ENCODE measurements at places on chromosomes 3 and 15. TPM values are rescaled to one million over a fixed set of nuclear protein-coding genes. Genes with fewer than 3 reads are reported as not detected.

DNA sequence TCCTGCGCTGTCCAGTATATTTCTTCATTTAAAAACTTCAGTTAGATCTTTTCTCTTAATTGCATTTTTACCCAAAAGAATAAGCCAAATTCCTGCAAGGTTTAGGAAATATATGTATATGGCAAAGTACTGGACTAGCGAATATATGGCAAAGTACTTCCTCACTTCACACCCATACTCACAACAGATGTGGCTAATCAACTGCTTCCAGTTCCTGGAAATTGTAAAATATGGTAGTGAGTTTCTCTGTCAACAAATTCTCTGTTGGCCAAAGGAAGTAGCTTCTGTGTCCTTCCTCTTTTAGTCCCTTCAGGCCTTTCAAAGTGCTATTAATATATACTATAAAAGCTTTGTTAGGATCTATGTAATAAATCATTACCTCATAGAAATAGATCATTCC, 22.0 kb downstream of the GPR15 start:
- DNase-seq = no peak

GRCh38 chr15:36183201-36183600, 396.2 kb upstream of the CDIN1 start:
- no peak for DNase-seq

DNA sequence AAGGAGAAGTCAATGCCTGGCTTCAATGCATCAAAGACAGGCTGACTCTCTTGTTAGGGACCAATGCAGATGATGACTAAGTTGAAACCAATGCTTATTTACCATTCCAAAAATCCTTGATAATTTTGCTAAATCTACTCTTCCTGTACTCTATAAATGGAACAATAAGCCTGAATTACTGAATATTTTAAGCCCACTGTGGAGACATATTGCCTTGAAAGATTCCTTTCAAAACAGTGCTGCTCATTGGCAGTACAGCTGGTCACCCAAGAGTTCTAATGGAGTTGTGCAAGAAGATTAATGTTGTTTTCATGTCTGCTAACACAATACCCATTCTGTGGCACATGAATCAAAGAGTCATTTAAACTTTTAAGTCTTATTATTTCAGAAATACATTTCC, 181.0 kb upstream of the CBLB start:
- no peak for DNase-seq

- no peak for DNase-seq
These were observed 222.3 kb downstream of the ZMAT3 start for GRCh38 chr3:178849199-178849910.

GRCh38 chr3:103706671-103707070, 1271.9 kb downstream of the ZPLD1 start:
- no peak for DNase-seq

DNA sequence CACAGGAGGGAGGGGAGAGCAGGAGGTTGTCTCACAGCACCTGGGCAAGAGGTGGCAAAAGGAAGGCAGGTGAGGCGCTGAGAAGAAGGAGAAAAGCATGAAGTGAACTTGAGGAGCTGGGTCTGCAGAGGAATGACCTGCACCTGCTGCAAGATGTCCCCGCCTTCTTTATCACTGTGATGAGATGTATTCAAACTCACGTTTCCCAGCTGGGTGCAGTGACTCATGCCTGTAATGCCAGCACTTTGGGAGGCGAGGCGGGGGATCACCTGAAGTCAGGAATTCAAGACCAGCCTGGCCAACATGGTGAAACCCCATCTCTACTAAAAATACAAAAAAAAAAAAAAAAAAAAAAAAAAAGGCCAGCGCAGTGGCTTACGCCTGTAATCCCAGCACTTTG, 22.2 kb upstream of the ZNF710 start:
- no peak for DNase-seq

DNA sequence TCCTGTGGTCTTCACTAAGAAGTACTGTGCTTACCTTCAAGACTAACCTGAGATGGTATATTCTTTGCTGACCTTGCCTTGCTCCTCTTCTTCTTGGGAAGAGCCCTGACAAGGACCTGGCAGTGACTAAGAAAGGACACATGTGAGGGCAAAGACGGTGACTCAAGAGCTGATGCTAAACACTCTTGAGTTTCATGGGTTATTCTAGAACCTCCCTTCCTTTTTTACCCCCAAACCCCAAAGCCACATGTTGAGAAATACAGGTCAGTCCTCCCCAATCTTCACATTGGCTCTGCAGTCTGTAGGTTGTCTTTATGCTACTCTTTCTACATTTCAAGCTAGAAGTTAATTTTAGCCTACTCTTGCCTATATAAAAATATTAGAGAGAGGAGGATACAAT, 200.6 kb downstream of the SEMA6D start:
- DNase-seq = no peak

DNA sequence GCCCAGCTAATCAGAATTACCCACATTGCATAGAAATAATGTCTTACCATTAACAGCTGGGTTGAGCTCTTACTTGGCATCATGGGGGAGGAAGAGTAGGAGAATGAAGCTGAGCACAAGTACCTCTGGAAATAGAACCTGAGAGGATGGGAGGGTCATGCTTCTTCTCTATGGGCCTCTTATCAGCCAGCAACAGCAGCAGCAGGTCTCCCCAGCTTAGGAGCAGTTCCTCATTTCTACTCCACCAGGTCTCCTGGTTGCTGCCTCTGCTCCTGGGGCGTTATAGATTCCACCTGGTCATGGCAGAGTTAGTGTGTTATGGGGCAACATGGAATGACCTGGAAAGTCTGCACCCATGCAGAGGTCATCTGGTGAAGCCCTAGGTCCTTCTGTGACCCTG, 3.4 kb downstream of the FSD2 start:
- no peak for DNase-seq

DNA sequence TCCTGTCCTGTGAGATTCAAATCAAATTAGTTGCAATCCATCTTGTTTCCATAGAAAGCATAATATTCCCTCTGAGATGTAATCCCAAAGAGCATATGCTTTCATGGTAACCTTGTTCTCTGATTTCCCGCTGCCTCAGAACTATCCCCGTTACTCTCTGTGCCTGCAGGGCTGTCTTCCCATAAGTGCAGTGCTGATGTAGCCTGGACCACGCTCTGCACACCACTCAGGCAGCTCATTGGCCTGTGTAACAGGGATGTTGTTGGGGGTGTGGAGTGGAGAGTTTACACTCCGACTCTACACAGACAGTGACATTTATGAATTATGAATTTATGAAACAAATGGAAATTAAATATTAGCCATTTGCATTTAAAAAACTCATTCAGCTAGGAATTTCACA, 33.6 kb upstream of the CNTN3 start:
- no peak for DNase-seq

DNA sequence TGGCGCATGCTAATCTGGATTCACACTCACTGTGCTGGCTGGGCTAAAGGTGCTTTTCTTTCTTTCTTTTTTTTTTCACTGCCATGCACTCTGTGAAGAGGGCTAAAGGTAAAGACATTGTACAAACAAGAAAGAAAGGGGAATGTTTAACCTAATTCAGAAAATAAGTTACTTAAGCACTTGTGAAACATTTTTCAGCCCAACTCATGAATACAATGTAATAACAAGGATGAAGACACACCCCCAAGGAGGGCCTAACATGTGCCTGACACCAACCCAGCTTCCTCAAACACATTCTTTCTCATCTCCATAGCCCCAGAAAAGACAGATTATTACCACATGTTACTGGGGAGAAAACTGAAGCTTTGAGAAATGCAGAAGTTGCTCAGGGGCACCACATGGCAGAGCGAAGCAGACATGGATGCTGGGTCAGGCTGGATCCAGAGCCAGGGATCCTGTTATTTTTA, 5.7 kb downstream of the STIMATE start:
- DNase-seq = no peak

- no peak for DNase-seq
These were observed 128.8 kb upstream of the ZBTB20 start for GRCh38 chr3:115275896-115276295.

DNA sequence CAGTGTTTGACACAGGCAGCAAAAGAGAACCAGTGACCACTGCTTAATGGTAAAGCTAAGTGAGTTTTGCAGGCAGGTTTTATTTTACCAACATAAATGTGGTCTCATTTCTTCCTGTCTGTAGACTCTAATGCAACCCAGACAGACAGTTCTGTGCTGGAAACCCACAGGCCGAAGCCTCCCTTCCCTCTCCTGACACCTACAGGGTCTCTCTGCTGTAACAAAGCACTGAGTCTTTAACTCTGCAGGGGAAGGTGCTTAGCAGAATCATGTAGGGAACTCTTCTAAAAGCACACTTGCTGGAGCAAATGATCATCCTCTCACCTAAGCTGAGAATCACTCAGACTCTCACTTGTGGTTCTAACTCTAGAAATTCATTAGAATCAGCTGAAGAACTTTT, 200.3 kb downstream of the KBTBD8 start:
- no peak for DNase-seq

- DNase-seq = no peak
These were observed 220.5 kb downstream of the CTNNB1 start for GRCh38 chr3:41419809-41420208.

DNA sequence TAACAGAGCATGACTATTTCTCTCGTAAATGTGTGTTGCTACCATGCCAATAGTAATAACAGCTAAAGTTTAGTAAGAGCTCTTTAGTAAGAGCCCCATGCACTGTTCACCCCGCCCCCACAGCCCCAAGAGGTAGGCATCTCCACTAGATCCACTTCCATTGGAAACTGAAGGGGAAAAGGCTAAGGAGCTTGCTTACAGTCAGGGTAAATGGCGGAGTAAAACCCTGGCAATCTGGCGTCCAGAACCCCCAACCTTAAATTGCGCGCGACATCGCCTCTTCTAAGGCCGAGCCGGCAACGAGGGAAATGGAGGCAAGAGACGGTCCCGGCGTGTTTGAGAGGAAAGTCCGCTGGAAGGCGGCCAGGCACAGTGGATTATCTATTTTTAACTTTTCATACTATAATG, 654 bp upstream of the C3orf38 start:
- DNase-seq = no peak

- peak; percentile 83 for DNase-seq
These were observed 57.3 kb downstream of the LSM3 start for GRCh38 chr3:14235912-14236295.

DNA sequence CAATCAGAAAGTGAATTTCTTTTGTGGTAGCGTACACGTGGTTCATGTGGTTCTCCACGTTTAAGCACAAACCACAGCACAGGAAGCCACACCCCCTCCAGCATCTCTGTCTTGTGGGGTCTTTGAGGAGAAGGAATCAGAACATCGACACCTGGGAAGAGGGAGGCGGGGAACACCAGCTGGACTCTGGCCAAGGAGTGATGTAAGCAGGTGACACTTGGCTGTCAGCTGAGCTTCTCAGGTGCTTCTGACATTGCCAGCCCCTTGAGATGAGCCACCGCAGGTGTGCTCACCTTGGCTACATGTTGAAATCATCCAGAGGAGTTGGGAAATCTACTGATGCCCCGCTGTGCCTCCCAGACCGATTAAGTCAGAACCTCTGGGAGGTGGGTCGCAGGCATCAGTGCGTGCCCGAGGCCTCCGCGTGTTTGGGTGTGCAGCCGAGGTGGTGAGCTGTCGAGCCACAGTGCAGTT, 85.0 kb downstream of the FAM81A start:
- DNase-seq = no peak

DNA sequence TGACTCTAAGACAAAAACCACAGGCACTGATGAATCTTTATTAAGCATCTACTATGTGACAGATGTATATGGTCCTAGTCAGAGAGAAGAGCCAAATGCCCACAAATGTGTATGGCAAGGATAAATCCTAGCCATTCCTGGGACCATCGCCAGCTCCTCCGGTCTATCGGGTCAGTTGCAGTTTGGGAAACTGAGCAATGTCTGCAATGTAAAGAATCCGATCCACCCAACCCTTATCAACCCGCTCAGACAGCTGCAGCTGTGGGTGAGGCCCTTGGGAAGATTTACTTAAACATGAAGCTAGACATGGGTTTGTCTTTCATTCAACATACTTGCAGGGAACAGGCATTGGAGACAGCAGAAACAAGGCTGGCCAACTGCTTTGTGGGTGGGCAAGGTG, 40.5 kb upstream of the CDV3 start:
- no peak for DNase-seq

GRCh38 chr15:78353093-78353492, 12.9 kb downstream of the CRABP1 start:
- no peak for DNase-seq

DNA sequence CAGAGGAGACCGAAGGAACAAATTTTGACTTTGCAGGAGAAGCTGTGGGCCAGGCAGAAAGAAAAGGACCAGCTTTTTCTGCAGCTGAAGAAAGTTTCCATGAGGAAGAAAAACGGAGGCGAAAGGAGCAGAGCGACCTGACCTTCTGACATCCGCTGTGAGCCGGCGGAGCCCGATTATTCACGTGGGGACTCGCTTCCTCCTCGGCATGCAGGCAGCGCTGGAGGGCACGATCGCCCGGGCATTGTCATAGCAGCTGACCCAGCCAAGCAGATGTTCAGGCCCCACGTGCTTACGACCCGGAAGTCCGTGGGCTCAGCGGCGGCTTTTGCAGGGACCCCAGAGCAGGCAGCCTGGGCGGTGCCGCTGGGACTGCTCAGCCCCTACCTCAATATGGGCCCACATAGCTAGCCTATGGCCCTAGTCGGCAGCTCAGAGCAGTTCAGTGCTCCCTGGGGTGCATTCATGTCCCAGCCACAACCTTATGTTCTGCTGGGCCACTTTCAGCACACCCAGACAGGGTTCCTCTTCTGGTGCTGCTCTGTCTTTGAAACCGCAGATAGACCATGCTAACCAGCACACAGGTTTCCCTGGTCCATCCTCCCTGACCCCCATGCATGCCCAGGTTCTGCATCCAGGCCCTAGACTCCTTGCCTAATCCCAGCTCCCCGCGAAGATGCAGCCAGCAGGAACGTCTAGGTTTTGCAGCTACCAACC, 10.5 kb upstream of the EIF4A2 start:
- DNase-seq = peak; percentile 72

- DNase-seq = no peak
These were observed 17.3 kb upstream of the ATG7 start for GRCh38 chr3:11254876-11255275.

DNA sequence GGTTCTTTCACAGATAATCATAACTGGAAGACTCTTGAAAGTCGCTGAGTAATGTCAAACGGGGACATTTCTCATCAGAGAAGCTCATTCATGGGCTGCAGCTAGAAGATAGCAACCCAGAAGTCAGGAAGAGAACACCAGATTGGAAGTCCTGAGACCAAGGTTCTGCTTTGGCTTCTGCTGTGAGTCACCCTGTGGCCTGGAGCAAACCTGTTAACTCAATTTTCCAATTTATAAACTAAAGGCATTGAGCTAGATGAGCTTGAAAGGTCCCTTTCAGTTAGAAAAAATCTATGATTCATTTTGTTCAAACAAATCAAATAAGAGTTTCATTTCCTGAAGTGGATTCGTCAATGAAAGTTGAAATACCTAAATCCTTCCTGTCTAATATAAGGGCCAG, 402.2 kb downstream of the EPHB1 start:
- DNase-seq = no peak

- no peak for DNase-seq
These were observed 354.6 kb downstream of the CNTN6 start for GRCh38 chr3:1447452-1447851.

GRCh38 chr15:35690698-35691116, 144.7 kb upstream of the DPH6 start:
- DNase-seq = no peak

CLASP2 gene
- total RNA-seq = 75.0 TPM

DPPA2 gene
- not detected for total RNA-seq

ILDR1 gene
- total RNA-seq = 0.33 TPM

GOLGA8R gene
- 3.5 TPM for total RNA-seq

SLC15A2 gene
- 4.6 TPM for total RNA-seq

SERINC4 gene
- total RNA-seq = 0.44 TPM

A4GNT gene
- total RNA-seq = not detected

CCR8 gene
- not detected for total RNA-seq

MUC13 gene
- total RNA-seq = 0.08 TPM

SGO1 gene
- total RNA-seq = 0.38 TPM

CHRM5 gene
- not detected for total RNA-seq

Data from left ventricle myocardium inferior (tissue), 1 donor.